CD4-positive, alpha-beta T cell treated with Interleukin-1 beta for 1 hour (primary cell): ENCODE measurements at places on chromosomes 3 and 15.
A peak's percentile ranks its signal among the peaks of the same experiment; 100 is the strongest.

- peak; percentile 73 for DNase-seq
These were observed 67.6 kb downstream of the FNDC3B start for GRCh38 chr3:172106989-172107388.

- DNase-seq: peak; percentile 11
These were observed 116.0 kb upstream of the CBLB start for GRCh38 chr3:105984837-105985236.

DNA sequence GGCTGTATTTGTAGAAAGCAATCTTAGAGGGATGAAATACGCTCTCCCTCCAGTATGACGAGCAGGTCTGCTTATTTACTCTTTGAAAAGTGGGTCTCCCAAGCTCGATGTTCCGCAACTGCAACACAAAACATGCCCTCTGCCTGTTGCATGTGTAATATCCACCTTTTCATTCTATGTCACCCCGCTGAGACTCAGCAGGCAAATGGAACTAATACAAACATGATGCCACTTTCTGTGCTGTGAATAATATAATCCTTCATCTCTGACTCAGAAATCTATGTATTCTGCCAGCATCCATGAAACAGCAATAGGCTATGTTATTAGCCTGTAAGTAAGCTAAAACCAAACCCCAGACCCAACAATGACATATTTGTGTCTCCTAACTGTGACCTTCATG is 200.8 kb upstream of the TMCO5A start:
- no peak for DNase-seq

DNA sequence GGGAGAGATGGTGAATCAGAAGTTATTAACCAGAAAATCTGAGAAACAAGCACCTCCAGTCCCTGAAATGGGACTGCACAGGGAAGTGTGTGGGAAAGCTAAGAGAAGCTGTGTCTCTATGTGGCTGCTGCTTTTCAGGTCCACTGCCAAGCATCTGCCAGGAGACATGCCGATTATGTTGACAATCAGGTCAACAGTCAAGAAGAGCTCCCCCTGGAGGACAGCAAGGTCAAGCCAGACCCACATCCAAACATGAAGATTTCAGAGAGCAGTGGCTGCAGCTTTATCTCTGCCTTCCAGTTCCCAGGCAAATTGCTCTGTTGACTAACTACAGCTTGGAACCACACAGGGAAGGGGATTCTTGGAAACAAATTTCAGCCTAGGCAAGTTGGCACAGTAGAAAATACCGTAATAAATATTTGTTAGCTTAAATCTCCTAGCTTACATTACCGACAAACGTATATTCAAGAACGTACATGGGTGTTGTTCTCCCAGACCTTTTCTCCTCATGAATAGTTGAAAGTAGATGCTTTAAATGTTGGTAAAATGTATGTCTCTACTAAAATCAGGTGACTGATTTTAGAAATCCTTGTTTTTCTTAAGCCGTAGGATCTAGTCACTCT is 394.5 kb upstream of the RARB start:
- DNase-seq: no peak

GRCh38 chr3:89098964-89099585 is 8.3 kb upstream of the EPHA3 start:
- peak; percentile 38 for DNase-seq

- DNase-seq: no peak
These were observed 217.8 kb upstream of the ARHGEF26 start for GRCh38 chr3:153903430-153903829.

- DNase-seq: no peak
These were observed 60.4 kb downstream of the CCNL1 start for GRCh38 chr3:157099326-157100095.

DNA sequence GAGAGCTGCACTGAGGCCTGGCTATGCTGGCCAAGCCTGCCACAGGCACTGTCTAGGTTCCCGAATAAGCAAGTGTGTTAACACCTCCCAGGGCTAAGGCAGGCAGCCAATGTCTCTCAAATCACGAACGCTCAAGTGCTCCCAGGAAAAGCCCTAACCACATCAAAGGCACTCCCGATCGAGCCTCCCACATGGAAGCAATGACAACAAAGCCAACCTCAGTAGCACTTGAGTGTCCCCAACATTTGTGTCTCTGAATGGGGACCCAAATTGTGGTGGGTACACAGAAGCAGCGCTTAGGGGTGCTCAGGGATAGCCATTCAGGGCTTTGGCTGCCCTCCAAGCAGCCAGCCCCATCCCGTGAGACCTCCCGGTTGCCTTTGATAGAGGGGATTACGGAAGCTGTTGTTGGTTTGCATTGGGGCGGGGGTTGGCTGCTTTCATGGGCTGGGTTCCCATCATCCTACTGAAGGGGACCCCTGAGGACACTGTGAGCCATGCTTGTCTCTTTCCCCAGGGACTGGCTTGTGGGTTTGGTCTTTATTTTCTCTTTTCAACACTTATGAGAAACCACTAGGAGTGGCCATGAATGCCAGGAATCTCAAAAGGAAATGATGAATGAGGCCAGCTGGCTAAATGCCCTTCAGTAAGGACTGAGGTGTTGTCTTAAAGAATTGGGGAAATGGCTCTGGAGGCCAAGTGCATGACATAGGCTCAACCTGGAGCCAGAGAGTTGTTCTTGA is 234.1 kb upstream of the FEZF2 start:
- DNase-seq: no peak

DNA sequence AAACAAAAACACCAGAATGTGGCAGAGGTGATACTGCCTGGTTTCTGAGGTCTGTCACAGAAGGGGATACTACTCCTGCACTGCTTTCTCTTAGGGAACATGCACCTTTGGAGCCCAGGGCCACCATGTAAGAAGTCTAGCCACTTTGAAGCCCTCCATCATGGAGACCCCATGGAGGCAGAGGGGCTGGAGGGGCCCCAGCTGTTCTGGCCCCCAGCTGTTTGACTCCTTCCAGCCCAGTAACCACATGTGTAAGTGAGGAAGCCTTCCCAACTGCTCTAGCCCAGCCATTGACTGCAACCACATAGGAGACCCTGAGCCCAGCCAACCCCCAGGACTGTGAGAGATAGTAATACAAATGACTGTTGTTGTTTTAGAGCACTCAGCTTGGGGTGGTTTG is 9.0 kb upstream of the IGDCC4 start:
- DNase-seq: no peak

- DNase-seq: no peak
These were observed 326.6 kb upstream of the ALCAM start for GRCh38 chr3:105040026-105040622.

GRCh38 chr3:159913712-159914414 is 74.8 kb upstream of the IL12A start:
- no peak for DNase-seq

DNA sequence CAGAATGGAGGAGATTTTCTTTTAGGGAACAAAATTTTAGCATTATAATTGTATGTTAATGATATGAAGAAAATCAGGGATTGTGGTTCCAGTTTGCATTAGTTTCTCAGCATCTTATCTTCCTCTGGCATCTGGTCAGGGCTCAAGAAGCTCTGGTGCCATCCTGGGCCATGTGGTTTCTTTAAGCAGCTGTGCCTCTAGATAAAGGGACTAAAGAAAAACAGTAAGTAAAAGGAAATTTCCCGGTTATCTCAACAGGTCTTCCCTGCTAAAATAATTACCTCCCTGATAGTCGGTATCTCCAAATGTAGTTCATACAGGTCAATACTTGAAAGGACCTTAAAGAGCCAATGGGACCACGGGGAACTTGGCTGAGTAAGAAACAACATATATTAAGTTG is 375.1 kb upstream of the RBMS3 start:
- no peak for DNase-seq

- DNase-seq: no peak
These were observed 504.1 kb downstream of the NTRK3 start for GRCh38 chr15:87752250-87752951.

GRCh38 chr15:56752986-56753385 is 19.7 kb upstream of the ZNF280D start:
- no peak for DNase-seq

DNA sequence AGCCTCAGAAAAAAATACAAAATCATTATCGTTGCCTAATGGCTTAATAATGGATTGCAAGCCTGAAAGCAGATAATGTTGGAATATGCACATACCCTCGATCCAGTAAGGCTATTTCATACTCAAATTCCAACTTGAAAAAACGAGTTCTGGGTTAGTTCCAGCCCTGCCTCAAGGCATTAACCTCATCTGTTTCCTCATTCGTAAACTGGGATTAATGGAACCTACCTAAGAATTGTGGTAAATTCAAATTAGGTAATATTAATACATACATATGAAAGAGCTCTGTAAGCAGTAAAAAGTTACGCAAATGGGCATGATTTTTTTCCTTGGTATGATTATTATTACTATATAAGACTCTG is 107.5 kb downstream of the SRGAP3 start:
- no peak for DNase-seq

- DNase-seq: no peak
These were observed 3.8 kb downstream of the MKRN2 start for GRCh38 chr3:12560505-12561190.

GRCh38 chr3:66572938-66573710 is 72.3 kb upstream of the LRIG1 start:
- no peak for DNase-seq

GRCh38 chr3:120793601-120794000 is 51.1 kb downstream of the GTF2E1 start:
- DNase-seq: no peak

DNA sequence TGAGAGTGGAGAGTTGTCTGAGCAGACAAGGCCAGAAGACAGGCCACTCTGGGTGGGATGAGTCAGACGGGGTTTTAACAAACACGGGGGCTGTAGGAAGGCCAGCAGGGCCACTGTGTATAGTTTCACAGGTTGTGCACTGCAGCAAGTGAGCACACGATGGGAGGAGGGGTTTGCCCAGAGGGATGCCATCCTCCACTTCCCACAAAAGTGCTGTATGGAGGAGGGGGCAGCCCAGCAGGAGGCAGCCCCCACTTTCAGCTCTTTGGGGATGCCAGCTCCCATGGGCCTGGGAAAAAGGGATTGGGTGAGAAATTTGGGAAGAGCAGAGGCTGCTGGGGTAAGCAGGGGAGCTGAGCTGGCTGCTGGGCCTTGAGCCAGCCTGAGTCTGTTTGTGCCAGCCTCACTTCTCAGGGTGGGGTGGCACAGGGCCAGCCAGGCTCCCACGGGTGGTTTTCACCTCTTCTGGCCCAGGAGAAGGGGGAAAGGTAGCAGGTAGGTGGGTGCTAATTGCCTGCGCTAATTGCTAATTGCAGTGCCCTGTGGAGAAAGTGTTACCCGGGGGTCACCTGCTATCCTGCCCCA is 6.7 kb downstream of the ZBTB47 start:
- no peak for DNase-seq

DNA sequence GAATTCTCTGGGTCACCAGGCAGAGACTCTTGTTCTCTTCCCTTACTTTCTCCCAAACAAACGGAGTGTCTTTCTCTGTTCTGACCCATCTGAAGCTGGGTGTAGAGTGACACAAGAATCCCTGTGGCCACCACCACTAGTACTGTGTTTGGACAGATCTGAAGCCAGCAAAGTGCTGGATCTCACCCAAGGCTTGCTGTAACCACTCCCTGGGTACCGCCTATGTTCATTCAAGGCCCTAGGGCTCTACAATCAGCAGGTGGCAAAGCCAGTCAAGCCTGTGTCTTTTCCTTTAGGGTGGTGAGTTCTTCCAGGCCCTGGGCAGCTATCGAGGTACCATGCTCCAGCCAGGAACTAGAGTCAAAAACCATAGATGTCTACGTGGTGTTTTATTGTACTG is 149.2 kb upstream of the CTNNB1 start:
- DNase-seq: no peak

GRCh38 chr3:33047842-33048834 is 48.8 kb downstream of the GLB1 start:
- peak; percentile 66 for DNase-seq

DNA sequence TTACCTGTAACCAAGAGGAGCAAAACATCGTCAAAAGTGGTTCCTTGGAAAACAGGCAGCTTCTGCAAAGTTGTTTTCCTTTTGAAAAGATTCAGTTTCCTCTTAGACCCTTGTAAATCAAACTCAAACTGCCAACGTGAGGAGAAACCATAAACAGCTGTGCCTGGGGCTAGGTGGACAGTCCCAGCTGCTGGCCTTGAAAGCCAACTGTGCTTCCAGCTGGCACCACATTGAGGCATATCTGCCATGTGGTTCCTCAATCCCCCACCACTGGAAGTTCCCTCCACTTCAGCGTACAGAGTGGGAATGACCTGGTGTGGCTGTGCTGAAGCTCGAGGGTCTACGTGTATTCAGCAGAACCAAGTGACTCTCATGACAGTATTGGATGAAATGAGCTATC is 40.9 kb downstream of the HRH1 start:
- no peak for DNase-seq

GRCh38 chr3:46933261-46933660 is 43.3 kb downstream of the CCDC12 start:
- DNase-seq: no peak

- DNase-seq: no peak
These were observed 13.2 kb downstream of the CLASP2 start for GRCh38 chr3:33704891-33705290.

DNA sequence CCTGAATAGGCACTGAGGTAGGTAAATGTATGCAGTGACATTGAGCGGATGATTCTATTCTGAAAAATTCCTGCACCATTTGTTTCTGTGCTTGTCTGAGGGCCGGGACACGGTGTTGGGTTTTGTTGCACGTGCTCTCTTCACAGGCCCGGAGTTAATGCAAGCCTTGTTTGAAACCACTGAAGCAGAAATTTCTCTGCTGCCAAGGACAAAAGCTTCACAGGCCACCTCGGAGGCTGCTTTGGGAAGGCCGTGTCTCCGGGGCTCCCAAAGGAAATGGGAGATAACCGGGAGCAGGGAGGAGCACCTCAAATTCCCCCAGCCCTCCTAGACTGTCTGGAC is 179.4 kb downstream of the OPA1 start:
- DNase-seq: no peak

DNA sequence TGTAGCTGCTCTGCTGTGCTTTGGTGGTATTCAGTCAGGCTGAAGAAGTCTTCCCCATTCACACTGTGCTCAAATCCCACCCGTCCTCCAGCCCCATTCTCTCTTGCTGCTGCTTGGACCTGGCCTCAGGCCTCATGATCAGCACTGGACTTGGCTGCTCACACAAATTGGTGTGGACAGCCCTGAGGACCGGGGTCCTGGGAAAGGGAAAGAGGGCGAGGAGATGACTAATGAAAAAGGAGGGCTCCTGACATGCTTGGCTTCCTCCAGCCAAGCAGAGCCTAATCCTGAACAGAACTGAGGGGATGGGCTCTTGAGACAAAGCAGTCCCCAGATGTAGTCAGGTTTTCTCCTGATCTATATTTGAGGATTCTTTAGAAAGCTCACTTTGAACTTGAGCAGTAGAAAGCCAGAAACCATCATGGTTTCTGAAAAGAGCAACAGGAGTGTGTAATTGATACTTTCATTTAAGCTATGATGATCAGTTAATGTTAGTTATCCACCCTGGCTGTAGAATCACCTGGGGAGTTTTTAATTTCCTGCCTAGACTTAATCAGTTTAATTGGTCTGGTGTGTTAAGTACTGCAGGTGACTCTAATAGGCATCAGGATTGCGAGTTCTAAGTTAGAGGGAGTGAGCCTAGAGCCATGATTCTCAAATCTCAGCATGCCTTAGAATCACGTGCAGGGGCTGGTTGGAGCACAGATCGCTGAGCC is 79.4 kb upstream of the THBS1 start:
- DNase-seq: no peak

GRCh38 chr3:139127101-139127500 is 82.4 kb upstream of the PRR23C start:
- DNase-seq: no peak

- no peak for DNase-seq
These were observed 70.1 kb upstream of the MBNL1 start for GRCh38 chr3:152198665-152199064.

- no peak for DNase-seq
These were observed 245.1 kb downstream of the ZNF385D start for GRCh38 chr3:21505711-21506460.

- DNase-seq: peak; percentile 64
These were observed 41.4 kb upstream of the UMPS start for GRCh38 chr3:124688581-124689454.
